Right ventricle myocardium superior (tissue), 1 donor: ENCODE measurements at places on chromosomes 4 and X. TPM values are rescaled to one million over a fixed set of nuclear protein-coding genes. Genes with fewer than 3 reads are reported as not detected.
A peak's percentile ranks its signal among the peaks of the same experiment; 100 is the strongest.

GRCh38 chr4:336099-336892, 1.3 kb upstream of the ZNF141 start:
- peak; percentile 71 for DNase-seq

DNA sequence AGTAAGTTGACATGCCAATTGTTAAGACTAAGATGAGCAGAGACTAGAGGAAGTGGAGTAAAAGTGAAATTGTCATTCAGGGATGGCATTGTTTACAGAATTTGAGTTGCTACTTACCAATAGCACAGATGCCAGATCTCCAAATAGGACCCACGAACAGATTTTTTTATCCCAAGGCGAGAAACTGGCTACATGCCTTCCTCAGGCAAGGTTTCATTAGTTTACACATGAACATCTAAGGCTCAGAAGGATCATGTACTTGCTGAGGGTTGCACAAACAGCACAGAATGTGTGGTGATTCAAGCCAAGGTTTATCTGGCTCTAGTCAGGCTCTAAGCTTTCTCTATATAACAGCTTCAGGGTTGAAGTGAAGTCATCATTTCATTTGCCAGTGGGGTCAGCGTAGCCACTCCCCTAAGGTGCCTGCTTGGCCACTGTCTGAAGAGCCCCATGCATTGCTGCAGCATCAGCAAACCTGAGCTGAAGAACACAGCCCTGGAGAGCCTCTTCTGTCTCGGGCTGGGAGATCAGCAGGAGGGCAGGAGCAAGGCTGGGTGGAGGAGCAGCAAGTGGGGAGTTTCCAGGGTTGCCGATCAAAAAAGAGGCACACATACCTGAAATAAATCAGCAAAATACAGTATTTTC, 193.0 kb upstream of the LCORL start:
- no peak for DNase-seq

Gene MAMLD1
- 1.9 TPM for total RNA-seq

DNA sequence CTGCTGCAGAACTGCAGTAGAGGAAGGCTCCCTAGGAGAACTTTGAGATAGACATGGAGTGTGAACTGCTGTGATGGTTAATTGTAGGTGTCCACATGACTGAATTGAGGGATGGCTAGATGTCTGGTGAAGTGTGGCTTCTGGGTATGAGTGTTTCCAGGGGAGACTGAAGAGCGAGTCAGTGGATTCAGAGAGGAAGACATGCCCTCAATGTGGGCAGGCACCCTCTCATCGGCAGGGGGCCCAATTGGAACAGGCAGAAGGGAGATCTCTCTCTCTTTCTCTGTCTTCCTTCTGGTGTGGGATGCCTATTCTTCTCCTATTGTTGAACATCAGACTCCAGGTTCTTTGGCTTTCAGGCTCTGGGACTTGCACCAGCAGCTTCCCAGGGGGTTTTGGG, 304.7 kb upstream of the GATB start:
- DNase-seq = no peak

DNA sequence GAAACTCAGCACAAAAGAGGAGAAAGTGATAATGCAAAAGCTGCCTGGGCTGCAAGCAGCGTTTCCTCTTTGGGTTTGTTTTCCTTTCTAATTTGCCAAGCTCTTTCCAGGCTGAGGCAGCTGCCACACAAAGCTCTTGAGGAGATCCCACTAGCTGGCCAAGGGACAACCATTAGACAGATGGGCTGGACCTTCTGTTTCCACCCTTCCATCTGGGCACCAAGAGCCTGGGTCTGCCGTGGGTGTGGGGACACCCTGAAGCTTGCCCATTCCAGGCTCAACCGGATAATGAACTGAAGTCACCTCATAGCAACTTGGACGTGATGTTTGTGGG, 194.6 kb upstream of the C1QTNF7 start:
- DNase-seq = peak; percentile 38

GRCh38 chr4:110635163-110635865, 12.4 kb upstream of the PITX2 start:
- DNase-seq = no peak

- DNase-seq = no peak
Observed at GRCh38 chr4:37073226-37073840, 171.2 kb upstream of the NWD2 start.

DNA sequence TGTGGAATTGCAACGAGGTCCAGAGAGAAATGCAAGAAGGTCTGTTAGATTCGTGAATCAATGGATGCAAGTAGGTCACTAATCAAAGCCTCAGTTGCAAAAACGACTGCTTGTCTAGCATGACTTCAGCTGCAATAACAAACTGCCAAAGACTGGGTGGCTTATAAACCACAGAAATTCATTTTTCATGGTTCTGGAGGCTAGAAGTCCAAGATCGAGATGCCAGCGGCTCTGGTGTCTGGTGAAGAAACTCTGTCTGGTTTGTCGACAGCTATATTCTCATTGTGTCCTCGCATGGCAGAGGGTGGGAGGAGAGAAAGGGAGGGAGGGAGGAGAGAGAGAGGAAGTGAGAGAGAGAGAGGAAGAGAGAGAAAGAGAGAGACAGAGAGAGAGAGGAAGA, 114.7 kb downstream of the MXRA5 start:
- no peak for DNase-seq

DNA sequence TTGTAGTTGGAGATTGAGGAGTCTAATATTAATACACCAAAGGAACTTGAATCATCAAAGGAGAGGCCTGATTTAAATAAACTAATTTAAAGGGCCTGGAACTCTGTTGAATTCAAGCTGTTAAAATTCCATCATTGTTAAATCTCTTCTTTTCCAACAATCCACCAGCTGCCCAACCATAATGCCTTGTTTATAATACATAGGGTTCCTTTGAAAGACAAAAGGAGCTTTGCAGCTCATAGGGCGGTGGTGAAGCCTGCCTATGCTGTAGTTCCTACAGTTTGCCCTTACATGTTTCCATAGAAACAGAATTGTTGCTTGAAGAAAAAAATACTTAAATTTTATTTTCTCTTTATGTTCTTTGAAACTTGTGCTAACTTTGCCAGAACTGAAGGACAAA, 102.8 kb downstream of the GLUD2 start:
- no peak for DNase-seq

Gene GLOD5
- not detected for total RNA-seq

DNA sequence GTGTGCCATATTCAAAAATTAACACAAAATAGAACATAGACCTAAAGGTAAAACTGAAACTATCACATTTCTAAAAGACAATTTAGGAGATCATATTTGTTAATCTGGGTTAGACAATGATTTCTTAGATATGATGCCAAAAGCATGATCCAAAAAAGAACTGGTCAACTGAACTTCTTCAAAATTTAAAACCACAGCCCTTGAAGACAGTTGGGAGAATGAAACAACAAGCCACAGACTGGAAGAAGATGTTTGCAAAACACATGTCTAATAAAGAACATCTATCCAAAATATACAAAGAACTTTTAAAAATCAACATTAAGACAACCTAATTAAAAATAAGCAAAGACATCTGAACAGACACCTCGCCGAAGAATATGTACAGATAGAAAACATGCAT, 19.5 kb downstream of the COMMD8 start:
- DNase-seq = no peak

Gene CENPE
- total RNA-seq = 0.40 TPM

- DNase-seq = no peak
Observed at GRCh38 chr4:150662686-150663085, 80.7 kb downstream of the MAB21L2 start.

DNA sequence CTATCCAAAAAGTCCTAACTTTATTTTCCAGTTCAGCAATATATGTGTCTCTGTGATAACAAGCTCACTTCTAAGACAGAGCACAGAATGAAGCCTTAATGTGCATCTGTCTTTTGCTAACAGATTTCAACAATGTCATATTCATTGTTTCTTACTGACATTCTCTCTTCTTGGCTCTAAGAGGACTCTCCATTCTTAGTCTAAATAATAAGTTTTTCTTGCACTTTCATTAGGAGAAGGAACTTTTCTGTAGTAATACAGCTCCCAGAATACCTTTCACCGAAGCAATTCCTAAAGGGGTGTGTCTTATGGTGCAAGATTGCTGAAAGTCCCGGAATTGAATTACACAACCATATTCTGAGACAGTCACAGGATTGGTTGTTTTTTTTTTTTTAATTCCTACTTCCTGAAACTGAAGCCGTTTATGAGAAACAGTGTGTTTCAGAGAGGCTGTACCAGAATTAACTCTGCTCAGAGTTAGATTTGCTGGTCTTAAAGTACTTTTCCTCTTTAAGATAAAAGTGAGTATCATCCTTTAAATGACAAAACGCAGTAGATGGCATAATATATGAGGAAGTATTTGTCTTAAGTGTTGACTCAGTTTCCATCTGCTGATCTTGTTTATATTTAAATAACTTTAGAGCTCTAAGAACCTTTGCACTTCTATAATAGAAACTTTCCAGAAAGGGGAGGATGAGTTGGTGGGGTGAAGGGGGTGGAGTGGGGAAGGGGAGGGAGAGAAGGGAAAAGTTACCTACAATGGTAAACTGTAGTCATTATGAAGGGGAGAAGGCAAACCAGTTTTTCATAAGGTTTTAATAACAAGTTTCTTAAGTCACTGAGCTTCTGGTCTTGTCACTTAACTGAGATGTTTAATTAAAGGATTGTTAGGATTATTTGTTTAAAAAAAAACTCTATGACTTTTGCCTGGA, at the start of gene ALPK1:
Gene ALPK1, plus strand, starts transcription at position 421 of the 932 bp plus-strand sequence.
- DNase-seq = no peak

GRCh38 chr4:15116509-15117079, 114.3 kb downstream of the CPEB2 start:
- DNase-seq = no peak

Gene SMIM43
- not detected for total RNA-seq

Gene TCEAL6
- total RNA-seq = not detected

DNA sequence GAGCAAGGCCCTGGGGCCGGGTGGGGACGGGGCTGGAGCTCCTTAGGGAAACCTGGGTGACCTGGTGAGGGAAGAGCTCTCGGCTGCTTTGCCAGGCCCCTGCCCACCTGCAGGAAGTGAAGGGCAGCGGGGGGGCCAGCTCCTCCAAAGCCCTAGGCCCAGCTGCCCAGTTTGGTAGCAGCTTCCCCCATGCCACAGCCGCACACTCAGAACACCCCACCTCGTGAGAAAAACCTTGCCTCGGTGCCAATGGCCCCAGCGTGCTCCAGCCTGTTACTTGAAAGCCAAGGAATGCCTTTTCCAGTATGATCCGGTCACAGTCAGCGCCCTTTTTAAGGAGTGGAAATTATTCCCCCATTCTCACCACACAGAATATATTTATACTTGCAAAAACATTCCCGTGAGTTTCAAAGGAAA, 38.3 kb downstream of the ACOX3 start:
- no peak for DNase-seq

Gene PNMA5
- not detected for total RNA-seq

DNA sequence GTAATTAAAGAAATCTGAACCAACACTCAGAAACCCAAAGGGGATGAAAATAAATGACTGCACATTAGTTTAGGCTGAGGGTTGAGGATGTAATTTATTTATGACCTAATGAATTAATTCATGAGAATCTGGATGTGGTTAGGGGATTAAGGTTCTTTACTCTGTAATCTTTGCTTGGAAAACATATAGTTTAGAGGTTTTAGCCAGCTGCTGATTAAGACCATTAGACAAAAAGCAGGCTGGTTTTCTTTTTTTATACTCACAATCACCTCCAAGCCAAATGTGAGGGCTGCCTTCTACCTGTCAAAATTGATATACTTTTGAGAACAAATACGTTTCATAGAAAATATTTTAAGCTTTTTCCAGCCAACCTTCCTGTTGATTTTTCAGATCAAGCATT, 2705.8 kb downstream of the PCDH7 start:
- DNase-seq = no peak

DNA sequence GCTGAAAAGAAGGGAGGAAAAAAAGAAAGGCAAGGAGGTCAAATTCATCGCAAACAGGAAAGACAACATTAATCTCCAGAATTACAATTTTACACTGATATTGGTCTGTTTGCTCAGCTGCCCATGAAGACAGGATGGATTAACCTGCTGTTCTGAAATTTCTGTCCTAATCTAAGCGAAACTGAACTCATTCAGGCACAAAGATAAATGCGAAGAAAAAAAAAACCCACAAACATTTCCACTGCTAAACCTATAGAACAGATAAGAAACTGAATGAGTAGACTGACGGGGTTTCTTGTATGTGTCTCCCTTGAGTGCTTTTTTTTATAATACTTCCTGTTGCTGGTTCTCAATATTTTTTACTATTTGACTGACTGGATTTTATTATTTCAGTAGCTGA, 251.8 kb upstream of the FTHL17 start:
- no peak for DNase-seq

Gene FRMPD3
- total RNA-seq = 0.05 TPM

GRCh38 chrX:106725931-106726330, 570 bp upstream of the RNF128 start:
- DNase-seq = no peak

DNA sequence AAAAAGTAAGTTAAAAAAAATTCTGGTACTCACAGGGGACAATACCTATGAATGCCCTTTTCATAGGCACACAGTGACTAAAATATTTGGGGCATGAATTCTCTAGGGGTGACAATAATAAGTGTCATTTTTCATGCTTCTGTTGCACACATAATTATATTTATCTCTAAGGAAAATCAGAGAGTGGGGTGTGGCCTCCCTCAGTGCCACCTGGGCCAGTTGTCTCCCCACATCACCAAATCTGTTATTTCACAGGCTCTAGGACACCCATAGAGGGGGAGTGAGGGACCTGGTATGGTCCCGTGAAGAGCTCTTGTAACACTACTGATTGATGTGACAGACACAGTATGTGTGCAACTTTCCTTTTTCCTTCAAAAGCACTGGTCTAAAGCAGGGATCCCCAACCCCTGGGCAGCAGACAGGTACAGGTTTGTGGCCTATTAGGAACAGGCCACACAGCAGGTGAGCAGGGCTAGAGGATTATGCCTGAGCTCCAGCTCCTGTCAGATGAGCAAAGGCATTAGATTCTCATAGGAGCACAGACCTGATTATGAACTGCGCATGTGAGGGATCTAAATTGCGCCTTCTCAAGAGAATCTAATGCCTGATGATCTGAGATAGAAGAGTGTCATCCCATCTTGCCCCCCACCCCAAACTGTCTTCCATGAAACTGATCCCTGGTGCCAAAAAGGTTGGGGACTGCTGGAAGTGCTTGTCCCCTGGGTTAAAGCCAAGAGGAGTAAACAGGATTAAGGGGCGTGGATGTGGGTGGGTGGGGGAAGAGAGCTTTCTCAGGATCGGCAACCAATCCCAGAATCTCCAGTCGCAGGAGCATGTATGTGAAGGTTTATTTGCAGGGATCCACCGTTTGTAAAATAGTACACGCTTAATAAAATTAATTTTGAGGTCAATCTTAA, 856 bp downstream of the SLC9B1 start:
- no peak for DNase-seq

Gene EGFL6
- not detected for total RNA-seq

- no peak for DNase-seq
Observed at GRCh38 chr4:106690487-106690886, 321.9 kb upstream of the GIMD1 start.

Gene RASSF6
- not detected for total RNA-seq

DNA sequence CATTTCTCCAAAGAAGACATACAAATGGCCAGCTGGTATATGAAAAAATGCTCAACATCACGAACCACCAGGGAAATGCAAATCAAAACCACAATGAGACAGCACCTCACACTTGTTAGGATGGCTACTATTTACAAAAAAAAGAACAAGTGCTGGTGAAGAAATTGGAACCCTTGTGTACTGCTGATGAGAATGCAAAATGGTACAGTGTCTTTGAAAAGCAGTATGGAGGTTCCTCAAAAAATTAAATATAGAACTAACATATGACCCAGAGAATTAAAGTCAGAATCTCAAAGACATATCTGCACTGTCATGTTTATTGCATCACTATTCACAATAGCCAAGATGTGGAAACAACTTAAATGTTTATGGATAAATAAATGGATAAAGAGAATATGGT, 20.9 kb downstream of the PAGE4 start:
- DNase-seq = no peak
